Spinal cord (tissue), 10 donors: ENCODE measurements at places on chromosomes 12 and 14. TPM values are rescaled to one million over a fixed set of nuclear protein-coding genes. Genes with fewer than 3 reads are reported as not detected.

DNA sequence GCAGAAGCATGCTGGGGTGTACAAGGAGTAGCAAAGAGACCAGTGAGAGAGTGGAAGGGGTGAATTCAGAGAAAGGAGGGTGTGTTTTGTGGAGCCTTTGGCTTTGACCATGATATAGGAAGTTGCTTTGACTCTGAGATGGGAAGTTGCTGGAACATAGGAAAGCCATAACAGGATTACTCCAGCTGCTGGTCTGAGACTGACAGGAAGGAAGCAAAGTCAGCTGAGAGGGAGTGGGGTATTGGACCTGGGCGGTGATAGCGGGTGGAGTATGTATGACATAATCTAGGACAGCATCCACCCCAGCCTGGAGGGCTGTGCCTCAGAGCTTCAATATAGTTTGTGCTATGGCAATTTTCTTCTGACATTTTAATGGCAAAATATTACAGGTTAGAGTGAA, 324.4 kb downstream of the PDZRN4 start:
- DNase-seq = no peak

DNA sequence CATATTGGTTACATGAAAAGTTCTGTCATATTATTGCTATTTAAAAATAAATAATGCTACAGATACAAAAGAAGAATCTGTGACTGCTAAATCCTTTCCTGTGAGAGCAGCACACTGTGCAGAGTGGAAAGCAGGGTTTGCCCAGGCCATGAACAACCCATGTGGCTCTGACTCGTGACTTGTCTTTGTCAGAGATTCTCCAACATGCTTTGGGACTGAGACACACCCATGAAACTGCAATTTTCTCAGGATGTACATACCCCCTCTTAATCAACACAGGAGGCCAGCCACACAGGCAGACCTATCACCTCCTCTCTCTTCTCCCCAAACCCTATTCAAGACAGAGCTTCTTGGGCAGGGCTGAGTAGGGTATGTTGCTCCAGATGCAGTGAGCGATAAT, 96.8 kb upstream of the NTF3 start:
- no peak for DNase-seq

DNA sequence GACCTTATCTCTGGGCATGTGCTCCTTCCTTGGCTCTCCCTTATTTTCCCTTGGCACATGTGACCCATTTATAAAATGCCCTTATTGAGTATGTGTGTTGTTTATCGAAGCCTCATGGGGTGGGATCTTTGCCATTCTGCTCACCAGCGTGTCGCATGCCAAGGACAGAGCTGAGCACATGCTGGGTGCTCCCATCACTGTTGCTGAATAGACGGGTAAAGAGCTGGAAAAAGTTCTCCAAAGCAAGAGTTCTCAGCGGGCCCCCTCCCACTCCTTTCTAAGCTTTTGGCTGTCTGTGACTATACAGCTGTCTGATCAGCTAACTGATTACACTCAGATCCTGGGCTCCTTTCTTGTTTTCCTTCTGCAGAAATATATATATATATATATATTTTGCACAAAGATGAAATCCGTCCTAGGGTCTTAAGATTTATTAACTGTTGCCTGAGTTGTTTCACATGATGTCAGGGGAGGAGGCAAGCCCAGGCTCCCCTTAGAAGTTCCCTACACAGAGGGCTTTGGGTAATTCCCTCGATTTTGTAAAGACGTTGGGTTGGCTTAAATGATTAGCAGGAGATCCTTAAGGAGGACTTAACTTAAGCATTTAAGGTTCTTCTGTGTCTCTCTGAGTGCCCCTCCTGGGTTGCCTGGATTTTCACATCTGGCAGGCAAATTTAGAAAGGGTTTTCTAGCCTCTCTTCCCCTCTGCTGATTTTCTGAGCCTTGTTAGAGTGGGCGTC, 71.6 kb downstream of the TMEM132C start:
- no peak for DNase-seq

DNA sequence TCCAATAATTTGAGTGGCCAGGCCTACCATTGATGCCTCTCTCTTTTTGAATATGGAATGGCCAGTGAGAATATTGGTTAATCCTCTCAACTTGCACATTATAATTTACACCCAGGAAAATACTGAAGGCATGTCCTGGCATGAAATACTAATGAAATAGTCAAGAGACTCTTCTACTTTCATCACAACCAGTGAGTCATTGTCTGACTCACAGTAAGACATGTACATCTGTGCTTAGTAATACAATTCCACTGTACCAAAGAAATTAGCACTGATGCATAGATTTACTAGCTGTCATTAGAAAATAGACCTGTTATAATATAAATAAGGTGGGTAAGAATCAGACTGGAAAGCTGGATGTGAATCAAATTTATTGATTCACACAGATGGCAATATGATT, 31.6 kb downstream of the KCNC2 start:
- DNase-seq = no peak

- DNase-seq = no peak
Observed at GRCh38 chr12:53950437-53950773, 4.3 kb upstream of the HOXC12 start.

DNA sequence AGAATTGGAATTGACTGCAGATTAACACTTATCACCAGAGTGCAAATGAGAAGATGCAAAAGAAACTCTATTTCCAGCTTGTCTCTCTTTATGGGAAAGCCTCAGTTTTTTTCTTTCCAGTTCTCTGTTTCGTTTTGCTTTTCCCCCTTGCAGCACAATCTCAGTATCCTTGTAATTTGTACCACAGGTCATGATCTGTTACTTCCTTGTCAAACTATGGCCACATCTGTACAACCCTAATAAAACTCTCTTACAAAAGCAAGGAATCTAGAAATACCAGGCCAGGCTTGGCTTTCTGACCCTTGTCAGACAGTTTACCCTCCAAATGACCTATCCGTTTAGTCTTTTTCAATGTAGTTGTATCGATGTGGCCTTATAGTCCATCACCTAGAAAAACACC, 33.9 kb downstream of the MYBPC1 start:
- no peak for DNase-seq

- no peak for DNase-seq
Observed at GRCh38 chr14:85466678-85467077, 63.3 kb upstream of the FLRT2 start.

GRCh38 chr14:74240794-74241651, 1.8 kb downstream of the VSX2 start:
- DNase-seq = no peak

GRCh38 chr12:123233505-123234308, 471 bp downstream of the MTRFR start:
- no peak for DNase-seq

- DNase-seq = no peak
Observed at GRCh38 chr12:115791331-115791730, 486.2 kb downstream of the MED13L start.

- no peak for DNase-seq
Observed at GRCh38 chr12:114209861-114210260, 196.1 kb downstream of the TBX5 start.

- DNase-seq = no peak
Observed at GRCh38 chr14:39740454-39740853, 308.2 kb upstream of the FBXO33 start.

DNA sequence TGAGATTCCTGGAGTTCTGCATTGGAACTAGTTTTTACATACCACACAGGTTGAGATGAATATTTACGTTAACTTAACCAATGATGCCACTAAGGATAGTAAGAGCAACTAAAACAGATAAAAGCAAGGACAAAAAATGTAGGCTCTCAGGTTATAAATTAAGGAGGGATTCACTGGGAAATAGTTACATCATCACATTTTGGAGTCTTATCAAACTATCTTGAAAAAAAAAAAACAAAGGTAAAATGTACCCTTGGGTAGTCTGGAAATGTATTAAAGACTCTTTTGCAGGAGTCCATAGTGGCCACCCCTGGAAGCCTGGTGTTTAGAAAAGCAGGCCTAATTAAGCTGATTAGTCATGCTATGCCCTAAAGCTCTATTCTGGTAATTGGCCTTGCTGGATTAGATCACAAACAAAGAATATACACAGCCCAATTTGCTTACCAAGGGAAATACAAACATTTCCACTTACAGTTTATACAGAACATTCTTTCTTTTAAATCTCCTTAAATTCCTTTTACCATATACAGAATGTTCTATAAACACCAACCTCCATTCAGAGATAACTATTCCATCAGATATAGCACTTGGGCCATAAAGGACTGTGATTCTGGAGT, 39.3 kb downstream of the SLC25A47 start:
- peak; percentile 84 for DNase-seq

DNA sequence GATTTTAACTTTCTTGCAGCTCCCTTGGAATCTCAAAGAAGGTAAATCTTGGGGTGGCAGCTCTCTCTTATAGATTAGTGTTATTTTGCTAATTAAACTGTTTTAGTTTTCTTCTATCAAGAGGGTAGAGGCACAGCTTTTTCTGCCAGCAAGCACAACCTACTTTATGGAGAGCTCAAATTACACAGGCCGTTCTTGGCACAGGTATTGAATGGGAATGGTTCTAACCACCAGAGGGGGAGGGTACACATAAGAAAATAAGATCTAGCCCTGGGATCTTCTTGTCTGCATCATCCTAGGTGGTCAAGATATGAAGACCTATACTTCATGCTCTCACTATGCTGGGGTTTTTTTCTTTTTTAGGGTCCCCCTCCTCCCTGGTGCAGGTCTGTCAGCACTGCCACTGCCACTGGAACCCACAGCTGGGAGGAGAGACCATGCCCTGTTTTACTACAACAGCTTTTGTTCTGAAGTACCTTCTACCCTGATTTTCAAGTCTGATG, 48.6 kb upstream of the STAC3 start:
- DNase-seq = no peak

GRCh38 chr14:100861188-100861936, 35.4 kb downstream of the MEG3 start:
- DNase-seq = no peak

DNA sequence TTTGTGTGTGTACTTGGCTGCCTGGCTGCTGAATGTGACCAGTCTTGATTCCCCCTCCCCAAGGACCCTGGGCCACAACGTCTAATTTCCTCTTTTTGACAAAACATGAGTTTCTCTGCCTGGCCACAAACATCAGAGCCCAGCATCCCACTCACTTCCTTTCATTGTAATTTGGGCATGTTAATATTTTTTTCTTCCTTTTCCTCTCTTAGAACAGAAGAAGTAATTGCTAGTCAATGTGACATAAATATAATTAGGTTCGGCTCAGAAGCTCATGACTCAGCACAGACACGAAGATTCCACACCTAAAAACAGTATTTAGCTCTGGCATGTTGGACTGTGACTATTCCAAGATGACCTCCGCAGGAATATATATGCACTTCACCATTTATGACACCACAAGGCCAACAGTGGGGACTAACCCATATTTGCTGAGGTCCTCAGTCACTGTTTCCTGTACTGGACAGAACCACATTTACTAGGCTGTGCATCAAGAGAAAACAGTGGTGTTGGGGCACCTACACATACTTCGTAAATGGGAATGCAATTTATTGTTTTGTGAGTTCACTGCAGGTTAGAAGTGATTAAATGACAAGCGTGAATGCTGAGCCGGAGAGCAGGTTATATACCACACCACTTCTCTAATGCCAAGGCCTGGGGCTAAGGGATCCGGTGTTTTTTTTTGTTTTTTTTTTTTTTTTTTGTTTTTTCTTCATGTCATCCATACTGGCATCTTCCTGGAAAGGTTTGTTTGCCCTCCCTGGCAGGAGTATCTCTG, 4.2 kb downstream of the GSG1 start:
- no peak for DNase-seq

GRCh38 chr12:53287741-53288216, 7.6 kb upstream of the PFDN5 start:
- no peak for DNase-seq

GRCh38 chr12:112901271-112901670, 5.5 kb upstream of the OAS1 start:
- no peak for DNase-seq

DNA sequence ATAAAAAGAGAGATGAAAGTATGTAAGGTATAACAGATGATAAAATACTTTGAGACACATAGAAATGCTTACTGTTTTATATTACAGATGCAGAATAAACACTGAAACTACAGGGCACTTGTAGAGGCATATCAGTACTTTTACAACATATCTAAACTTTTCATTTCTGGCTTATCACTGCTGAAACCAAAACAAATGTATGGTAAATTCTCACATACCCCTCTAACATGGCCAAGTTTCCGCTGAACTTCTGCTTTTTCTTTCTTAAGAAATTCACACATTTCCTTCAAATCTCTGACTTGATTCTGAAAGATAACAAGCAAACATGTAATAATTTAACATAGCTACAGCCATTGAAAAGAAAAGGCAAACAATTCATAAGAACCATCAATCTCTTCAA, 33.3 kb upstream of the C12orf50 start:
- no peak for DNase-seq

DNA sequence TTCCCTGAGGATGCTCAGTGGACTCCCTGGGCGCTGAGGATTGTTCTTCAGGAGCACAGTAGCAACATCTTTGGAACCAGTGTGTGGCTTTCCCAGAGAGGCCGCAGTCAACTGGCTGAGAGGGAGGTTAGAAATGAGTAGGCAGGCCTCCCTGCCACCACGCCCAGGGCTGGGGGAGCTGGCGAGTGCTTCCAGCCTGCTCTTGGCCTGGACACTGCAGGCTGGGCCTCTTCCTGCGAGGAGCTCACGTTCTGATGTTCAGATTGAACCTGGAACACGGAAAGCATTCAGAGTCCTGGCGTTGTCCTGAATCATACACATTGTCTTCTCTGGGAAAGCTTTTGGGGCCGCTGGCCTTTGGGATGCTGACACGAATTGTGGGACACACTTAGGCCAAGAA, 15.6 kb downstream of the TSPAN9 start:
- no peak for DNase-seq

- no peak for DNase-seq
Observed at GRCh38 chr12:95830335-95831089, 28.2 kb upstream of the SNRPF start.

GRCh38 chr12:8156845-8157244, at the start of gene ZNF705A:
Gene ZNF705A (plus strand): TSS chr12:8157015. CDS start chr12:8172626, 15,611 bp downstream.
- no peak for DNase-seq

GRCh38 chr12:90978117-90978770, 23.3 kb upstream of the CCER1 start:
- DNase-seq = peak; percentile 20

- DNase-seq = no peak
Observed at GRCh38 chr12:114404926-114405518, 922 bp downstream of the TBX5 start.

DNA sequence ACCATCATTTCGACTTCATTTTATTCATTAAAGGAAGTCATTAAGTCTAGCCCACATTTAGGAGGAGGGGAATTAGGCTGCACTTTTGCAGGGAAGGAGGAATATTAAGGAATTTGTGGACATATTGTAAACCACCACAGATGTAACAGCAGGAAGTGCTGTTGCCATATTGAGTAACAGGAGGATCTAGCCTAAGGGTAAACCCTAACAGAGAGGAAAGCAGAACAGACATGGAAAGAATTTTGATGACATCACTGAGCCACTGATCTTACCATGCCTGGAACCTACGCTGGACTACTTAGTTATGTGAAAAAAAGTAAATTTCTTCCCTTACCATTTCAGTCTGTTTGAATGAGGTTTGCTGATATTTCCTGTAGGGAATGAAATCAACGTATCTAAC, 100.7 kb upstream of the ATF7IP start:
- DNase-seq = no peak

GRCh38 chr14:65006261-65006721, 19.6 kb downstream of the FNTB start:
- no peak for DNase-seq

CD4 gene
- 15.4 TPM for total RNA-seq

LPAR5 gene
- total RNA-seq = 3.5 TPM

PAPLN gene
- total RNA-seq = 69.3 TPM

LUM gene
- total RNA-seq = 141 TPM

CEBPE gene
- total RNA-seq = 0.17 TPM

INHBC gene
- total RNA-seq = not detected

ABCD2 gene
- 21.2 TPM for total RNA-seq

HOXC6 gene
- total RNA-seq = 10.3 TPM

MAP3K12 gene
- 26.4 TPM for total RNA-seq
